ENCODE measurements at places on chromosomes 16 and 17.

DNA sequence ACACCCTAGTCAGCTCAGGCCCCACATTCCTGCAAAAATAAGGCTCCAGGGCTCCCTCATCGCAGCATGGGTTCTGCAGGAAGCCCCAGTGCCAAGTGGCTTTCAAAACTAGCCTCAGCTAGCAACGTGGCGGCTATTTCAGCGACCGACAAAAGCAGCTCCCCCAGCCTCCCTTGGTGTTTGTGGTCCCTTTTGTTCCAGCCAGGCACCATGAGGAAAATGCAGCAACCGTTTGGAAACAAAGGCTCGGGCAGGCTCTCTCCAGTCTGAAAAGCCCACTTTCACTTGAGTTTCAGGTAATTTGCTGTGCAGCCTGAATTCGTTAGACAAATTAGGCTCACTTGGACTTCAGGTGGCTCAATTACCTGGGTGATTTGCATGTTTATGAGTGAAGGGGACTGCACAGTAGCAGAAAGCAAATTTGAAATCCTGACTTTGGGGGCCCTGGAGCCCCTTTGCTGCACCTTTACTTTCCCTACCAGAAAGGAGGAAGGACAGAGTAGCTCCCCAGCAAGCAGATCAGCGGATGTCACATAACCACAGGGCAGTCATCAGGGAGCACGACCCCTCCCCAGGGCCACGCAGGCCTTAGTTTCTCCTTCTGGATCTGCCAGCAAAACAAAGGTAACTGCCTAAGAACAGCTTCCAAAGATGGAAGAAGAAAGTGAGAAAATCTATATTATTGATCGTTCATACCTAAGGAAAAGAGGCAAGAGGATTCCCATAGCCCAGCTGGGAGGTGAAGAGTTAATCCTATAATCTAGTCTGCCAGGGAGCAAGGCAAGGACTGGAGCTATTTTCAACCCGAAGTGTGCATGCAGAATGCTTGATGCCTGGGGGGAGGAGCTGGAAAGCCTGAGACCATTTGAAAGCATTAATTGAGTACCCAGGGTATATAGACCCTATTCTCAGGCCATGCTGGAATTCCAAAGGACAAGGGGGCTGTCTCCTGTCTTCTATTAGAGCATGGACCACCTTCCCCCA, 143.1 kb upstream of the SDK2 start:
- DNase-seq: no peak

- DNase-seq: no peak
Observed at GRCh38 chr17:81647640-81648012, 8.7 kb downstream of the PDE6G start.

GRCh38 chr16:75280331-75280804, 28.9 kb upstream of the BCAR1 start:
- no peak for DNase-seq

DNA sequence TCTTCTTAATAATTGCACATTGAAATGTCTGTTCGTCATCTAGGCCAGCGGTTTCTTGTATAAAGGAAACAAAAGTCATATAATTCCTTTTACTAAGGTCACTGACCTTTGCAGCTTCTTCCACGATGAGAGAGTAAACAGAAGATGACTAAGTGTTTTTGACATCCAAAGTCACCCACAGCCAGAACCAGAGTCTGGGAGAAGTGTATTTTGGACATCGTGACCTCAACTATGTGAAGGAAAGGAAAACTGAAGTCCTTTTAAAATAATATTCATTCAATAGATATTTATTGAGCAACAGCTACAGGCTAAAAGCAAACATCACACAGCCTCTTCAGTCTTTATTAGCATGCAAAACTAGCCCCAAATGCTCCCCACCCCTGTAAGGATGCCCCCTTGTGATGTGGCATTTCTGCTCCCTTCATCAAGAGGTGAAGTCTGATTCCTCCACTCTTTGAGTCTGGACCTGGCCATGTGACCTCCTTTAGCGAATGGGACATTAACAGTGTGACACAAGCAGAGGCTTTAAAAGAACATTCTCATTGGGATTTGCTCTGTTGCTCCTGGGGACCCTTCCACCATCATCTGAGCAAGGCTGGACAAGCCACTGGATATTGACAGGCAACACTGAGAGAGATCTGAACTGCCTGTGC, 8.1 kb upstream of the PMP22 start:
- DNase-seq: no peak

GRCh38 chr16:27444015-27444414, 42.0 kb downstream of the IL21R start:
- no peak for DNase-seq

- DNase-seq: no peak
Observed at GRCh38 chr16:22262460-22262859, 34.7 kb upstream of the POLR3E start.

DNA sequence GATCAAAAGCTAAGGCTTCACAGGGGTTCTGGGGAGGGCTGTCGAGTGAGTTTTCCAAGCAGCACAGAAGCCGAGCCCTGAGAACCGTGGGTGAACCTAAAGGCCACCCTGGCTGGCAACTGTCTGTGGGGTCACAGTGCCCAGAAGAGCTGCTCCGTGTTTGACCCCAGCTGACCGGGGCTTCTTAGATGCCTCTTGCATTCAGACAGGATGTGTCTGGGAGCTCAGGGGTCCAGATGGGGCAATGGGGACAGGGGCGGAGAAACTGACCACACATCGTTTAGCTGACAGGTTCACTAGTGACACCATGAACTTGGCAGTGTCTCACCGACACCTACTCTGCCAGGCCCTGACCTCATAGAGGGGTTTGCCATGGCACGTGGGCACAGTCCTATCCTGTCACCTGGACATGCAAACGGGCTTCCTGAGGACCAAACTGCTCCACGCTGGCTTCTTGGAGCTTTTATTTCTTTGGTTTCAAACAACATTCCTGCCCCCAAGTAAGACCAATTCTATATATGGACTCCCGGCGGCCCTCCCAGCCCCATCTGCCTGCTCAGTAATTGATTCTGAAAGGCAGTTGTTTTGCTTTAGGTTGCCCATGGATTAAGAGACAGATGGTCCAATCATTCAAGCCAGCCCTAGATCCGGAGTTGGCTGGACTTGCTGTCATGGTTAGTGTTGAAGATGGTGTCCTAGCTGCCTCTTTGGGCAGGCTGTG, 22.2 kb downstream of the WSCD1 start:
- DNase-seq: no peak

DNA sequence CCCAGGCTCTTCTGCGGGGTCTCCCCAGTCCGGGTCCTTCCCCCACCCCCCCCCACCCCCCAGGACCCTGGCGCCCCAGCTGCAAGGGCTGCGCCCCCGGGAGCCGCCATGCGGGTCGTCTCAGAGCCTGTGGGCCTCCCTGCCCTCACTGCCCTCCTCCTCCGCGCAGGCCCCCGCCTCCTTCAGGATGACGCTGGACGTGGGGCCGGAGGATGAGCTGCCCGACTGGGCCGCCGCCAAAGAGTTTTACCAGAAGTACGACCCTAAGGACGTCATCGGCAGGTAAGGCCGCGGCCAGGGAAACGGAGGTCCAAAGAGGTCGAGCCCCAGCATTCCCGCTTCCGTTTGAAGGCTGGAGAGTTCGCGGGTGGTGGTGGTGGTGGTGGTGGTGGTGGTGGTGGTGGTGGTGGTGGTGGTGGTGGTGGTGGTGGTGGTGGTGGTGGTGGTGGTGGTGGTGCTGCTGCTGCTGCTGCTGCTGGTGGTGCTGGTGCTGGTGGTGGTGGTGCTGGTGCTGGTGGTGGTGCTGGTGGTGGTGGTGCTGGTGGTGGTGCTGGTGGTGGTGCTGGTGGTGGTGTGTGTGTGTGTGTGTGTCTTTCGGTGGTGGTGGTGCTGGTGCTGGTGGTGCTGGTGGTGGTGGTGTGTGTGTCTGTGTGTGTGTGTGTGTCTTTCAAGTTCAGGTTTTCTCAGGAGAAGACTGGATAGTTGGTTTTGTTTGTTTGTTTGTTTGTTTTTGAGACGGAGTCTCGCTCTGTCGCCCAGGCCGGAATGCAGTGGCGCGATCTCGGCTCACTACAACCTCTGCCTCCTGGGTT, 615 bp downstream of the PHKG2 start:
- peak; percentile 53 for DNase-seq

GRCh38 chr16:87834668-87835473, 34.4 kb downstream of the SLC7A5 start:
- no peak for DNase-seq

DNA sequence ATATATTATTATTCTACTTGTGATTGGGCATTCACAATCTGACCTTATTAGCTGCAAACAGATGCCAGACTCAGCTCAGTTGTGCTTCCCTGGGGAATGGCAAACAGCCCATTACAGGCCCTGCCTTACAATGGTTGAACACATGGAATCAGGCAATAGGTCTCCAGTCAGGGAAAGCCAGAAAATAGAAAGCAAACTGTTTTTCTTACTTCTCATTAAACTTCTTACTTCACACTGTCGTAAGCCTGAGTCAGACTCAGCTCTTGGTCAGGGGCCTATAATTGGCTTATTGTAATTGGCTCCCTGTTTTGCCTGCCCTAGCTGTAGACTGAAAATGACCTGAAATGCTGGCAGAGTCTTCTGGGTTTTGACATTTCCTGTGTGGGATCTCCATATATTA, 77.0 kb upstream of the CA10 start:
- DNase-seq: no peak

DNA sequence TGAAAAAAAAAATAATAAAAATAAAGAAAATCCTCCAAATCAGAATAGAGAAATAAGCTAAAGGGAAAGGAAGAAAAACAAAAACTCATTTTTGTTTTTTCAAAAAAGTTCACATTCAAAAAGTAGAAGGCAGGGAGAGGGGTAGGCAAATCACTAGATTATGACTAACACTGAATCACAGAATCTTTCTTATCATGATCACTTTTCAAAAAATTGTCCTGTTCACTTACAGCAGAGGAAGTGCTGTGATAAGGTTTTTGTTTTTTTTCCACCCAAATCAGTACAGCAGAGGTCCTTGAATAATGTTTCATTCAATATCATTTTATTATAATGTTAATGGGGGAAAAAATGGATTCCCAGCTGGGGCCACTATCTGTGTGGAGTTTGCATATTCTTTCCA, 106.4 kb downstream of the CA4 start:
- DNase-seq: no peak

Data from ovary (tissue), 10 donors.